ENCODE measurements at places on chromosomes 1 and 21. TPM values are rescaled to one million over a fixed set of nuclear protein-coding genes. Genes with fewer than 3 reads are reported as not detected.

The A3GALT2 gene
- total RNA-seq, result not detected

The ATP1A1 gene
- 87.0 TPM for total RNA-seq

The GPR3 gene
- 0.64 TPM for total RNA-seq

The SMIM34 gene
- not detected for total RNA-seq

The RHBDL2 gene
- 1.7 TPM for total RNA-seq

The TFF1 gene
- total RNA-seq, result not detected

The CAMK2N1 gene
- total RNA-seq, result 8.4 TPM

The RPL11 gene
- total RNA-seq, result 592 TPM

The CRNN gene
- not detected for total RNA-seq

The EEIG2 gene
- total RNA-seq, result 13.5 TPM

The CRYBG2 gene
- not detected for total RNA-seq
